ENCODE measurements at places on chromosomes 2 and 18. TPM values are rescaled to one million over a fixed set of nuclear protein-coding genes. Genes with fewer than 3 reads are reported as not detected.
A peak's percentile ranks its signal among the peaks of the same experiment; 100 is the strongest.

The HTRA2 gene
- 70.3 TPM for total RNA-seq

The FSHR gene
- not detected for total RNA-seq

The TBC1D8 gene
- 4.9 TPM for total RNA-seq

- DNase-seq, result no peak
These were observed 182.5 kb downstream of the TMEM163 start for GRCh38 chr2:134536296-134536695.

DNA sequence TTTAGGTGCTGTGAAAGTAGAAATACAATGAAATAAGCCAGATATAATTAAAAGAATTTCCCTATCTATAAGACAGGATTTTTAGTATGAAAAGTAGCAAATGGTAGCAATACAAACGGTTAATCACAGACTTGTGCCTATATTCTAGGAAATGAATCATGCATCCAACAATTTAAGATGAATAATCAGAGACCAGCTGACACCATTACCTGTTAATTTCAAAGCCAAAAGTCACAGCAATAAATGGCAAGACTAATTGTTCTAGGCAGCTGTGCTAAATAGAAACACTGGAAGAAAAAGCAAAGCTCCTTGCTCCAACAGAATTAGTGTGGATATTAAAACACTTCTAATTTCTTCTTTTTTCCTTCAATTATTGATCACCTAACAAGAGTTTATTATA, 35.1 kb upstream of the MPP4 start:
- peak; percentile 35 for DNase-seq

DNA sequence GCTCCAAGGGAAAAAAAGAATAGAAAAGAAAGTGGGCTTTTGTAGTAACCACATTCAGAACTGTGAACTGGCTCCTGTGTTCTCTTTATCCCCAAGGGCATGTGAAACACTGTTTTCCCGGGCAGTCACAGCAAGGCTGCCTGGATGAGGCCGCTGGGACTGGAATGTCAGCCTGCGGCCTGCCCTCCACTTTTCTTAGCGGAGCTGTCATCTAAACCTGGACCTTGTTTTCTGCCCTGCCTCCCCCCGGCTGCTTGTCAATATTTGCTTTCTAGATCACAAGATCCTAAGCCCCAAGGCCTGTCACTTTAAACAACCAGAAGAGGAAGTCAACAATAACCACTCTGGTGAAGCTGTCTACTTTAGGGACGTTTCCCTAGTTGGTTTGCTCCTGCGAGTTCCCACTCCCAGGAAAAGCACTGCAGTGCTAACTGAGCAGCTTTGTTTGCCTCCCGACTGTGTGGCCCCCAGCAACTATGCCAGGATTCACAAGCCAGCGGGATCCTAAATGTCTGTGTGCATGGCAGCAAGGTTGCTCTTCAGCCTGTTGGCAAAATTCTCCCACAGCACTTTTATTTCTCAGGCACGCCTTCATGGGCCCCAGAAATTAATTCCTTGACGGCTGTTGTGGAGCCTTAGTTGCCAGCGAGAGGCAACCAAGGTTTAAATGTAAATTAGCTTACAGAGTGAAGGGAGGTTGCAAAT, 30.6 kb downstream of the SOWAHC start:
- no peak for DNase-seq

DNA sequence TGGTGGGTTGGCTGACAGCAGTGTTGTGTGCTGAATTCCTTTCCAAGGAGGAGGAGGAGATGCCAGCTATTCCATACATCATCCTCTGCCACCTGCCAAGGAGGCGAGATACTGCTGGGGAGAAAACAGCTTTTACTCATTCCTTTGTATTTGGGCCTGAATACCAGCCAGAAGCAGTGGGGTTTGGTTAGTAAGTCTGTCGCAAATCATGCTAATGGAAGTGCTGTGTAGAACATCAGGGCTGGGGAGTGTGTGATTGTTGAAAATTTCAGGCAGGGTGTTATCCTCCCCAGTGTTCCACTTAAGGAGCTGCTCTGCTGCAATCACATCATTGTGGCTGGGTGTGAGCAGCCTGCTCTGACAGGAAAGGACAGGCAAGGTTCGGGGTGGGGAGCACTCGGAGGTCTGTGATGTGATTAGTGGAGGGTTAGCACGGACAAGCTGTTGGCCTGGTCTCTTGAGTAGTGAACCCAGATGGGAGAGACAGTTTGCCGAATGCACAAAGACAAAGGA, 128.2 kb upstream of the DLX2 start:
- DNase-seq, result peak; percentile 89

DNA sequence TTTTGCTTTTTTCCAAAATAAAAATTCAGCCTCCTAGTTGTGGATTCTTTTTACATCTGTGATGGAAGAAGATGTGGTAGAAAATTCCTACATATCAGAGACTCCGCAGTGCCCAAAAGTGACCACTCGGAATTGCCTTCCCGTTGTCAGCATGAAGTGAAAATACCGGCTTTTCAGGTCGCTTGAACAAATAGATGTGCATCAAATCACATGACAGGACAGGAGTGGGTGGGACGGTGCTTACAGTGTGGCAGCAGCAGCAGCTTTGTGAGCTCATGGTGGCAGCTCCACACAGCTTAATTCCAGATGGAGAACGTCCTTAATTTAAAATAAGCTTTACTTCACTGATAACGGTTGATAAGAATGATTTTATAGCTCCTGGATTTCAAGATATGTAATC, 20.3 kb downstream of the SALL3 start:
- no peak for DNase-seq

DNA sequence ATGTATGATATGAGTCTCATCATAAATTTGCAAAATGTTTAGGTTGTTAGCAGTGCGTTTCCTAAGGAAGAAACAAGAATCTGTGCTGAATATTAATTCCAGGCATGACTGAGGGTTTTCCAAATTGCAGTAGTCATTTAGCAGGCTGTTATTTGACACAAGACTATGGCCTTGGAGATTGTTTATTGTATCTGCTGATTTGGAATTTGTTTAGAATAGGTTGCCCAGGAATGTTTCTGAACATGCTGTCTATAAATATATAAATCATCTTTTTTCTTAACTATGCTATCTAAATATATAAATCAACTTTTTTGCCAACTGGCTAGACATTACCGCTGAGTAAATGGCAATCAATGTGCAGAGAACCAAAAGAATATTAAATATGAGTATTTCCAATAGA, 90.9 kb downstream of the DOK6 start:
- DNase-seq, result no peak

GRCh38 chr2:84904151-84904550, 1.3 kb upstream of the TMSB10 start:
- DNase-seq, result no peak

Data from A172 (cell line).